ENCODE measurements at places on chromosomes 13 and 19.
A peak's percentile ranks its signal among the peaks of the same experiment; 100 is the strongest.

- no peak for DNase-seq
Observed at GRCh38 chr19:30169196-30169900, 202.8 kb upstream of the ZNF536 start.

DNA sequence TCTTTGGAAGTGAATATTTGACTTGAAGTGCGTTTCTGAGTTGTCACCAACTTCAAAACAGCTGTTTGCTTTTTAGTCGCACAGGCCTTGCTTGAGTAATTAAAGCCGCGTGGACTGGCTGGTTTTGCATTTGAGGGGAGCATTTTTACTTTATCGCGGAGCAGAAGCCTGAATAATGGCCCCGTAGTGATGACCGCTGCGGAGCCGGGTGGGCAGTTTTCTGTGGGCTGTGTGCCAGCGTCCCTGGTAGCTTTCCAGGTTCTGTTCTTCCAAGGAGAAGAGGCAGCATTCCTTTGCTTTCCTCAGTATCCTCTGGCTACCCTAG is 1.1 kb downstream of the NAA16 start:
- DNase-seq: peak; percentile 9

DNA sequence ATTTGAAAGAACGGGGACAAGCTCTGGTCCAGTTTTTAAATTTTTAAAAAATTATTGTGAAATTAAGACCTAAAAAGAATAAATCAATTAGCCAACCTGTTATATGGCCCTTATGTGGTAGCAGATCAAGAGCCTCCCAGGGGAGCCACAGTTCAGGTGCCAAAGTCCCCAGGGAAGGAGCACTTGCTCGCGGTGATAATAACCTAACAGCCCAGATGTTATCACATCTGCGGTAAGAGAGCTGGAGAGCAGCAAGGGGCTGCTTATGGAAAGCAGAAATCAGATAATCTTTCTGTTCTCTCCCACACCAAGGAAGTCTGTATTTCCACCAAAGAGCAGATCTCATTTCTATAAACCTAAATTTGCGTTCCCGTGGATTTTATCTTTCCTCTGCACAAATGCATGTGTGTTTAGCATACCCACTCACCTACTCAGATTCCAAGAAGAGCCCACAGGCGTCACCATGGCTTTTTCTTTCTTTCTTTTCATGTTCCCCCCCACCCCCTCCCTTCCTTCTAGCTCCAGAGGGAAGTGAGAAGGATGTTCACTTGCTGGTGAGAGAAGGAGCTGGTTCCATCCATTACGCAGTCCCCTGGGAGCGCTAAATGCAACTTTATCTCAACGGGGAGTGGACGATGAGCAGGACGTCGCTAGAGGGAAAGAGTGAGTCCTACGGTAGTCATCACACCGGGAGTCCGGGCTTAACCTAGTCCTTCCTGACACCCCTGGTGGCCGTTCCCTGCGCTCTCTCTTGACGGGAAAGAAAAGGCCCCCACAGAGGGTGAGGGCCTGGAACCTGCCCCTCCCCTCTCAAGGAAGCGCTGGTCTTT is 1.6 kb upstream of the POU4F1 start:
- no peak for DNase-seq

DNA sequence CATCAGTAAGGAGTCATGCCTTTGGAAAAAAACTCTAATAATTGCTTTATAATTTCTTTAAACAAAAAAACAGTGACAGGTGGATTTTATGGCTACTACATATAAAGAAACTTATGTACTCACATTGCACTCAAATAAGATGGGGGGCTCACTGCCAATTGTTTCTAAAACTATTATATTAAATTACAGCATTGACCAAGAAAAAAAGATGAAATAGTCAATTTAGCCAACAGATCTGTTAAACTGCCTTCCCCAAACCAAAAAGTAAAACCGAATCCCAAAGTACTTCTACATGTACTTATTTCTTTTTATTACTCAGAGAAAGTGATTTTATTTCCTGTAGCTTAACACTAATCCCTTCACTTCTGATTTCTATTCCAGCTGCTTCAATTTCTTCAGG is 716.8 kb upstream of the SLITRK5 start:
- DNase-seq: no peak

GRCh38 chr19:3605361-3605760 is 1.3 kb downstream of the TBXA2R start:
- no peak for DNase-seq

GRCh38 chr19:55479045-55479444 is 2.6 kb downstream of the ZNF628 start:
- DNase-seq: no peak

GRCh38 chr13:30622551-30622950 is 4.8 kb downstream of the USPL1 start:
- DNase-seq: no peak

DNA sequence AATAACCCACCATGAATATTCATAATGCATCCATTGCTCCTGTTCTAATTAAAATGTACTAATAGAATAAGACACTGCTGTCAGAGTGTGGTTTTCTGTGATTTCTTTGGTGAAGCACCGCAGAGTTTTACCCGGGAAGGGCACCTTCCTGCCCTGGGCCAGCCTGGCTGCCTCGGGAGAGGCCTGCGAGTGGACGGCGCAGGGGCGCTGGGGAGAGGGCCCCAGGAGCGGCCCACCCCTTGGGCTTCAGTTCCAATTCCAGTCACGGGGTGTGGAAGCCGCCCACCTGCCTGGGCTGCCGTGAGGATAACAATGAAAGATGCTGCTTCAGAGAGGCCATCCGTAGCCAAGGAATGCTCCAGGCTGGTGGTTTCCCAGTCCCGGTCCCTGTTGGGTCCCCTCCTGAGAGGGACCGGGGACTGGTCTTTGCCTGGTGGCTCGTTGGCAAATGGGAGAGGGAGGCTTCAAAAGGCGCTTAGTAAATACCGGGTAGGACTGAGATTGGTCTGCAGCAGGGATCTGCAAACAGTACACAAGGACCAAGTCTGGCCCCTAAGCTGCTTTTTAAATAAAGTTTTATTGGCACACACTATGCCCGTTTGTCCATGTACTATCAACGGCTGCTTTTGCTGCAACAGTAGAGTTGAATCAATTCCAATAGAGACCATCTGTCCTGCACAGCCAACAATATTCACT is 18.0 kb downstream of the TCF3 start:
- no peak for DNase-seq

DNA sequence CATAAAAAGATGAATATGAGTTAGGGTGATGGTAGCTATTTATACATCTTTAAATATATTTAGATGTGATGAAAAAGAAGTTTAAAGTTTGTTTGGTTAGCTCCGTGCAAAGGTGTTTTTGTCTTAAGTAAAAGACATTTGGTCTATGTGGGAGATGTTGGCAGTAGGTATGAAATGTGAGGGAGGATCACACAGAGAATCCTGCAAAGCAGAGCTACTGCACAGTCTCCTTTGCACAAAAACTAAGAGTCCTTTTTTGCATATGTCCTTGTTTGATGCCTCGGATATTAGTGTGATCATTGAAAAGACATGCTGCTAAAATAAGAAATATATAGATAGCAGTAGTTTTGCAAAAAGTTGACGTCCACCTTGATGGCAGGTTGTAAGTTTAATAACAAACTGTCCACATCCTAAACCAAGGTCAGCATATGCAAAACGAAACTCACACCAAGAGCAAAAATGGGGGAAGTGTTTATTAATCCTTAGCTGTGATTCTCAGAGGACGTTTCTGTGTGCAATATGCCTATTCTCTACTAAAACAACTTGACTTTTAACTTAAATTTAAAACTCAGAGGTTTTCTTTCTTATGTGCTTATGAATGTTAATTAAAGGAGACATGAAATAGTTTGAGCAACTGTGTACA is 870.1 kb downstream of the PCDH9 start:
- no peak for DNase-seq

GRCh38 chr19:16112778-16113177 is 1.1 kb downstream of the RAB8A start:
- DNase-seq: no peak

DNA sequence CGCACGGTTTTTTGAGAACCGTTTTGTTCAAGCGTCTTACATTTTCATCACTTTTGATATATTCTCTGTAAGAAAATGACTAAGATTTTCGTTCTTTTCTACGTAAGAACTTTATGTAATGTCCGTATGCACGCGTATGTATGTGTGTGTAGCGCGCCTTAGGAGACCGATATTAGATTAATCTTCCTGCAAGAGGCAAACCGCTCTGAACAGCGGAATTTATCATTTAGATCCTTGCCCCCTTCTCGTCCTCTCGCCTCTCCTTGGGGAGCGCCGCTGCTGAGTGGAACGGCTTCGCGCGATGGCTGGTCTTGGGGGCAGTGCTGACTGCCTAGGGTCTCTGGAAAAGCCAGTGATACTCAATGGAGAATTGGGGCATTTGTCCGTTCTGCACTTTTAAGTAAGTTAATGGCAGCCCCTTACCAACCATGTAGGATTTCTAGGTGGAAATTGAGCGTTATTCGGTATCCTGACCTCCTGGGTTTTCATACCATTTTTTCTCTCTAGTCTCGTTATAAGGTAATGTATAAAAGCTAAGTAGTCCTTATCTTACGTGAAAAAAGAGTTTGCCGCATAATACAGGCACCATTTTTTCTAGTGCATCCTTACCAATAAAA is 4.7 kb downstream of the MAB21L1 start:
- no peak for DNase-seq

DNA sequence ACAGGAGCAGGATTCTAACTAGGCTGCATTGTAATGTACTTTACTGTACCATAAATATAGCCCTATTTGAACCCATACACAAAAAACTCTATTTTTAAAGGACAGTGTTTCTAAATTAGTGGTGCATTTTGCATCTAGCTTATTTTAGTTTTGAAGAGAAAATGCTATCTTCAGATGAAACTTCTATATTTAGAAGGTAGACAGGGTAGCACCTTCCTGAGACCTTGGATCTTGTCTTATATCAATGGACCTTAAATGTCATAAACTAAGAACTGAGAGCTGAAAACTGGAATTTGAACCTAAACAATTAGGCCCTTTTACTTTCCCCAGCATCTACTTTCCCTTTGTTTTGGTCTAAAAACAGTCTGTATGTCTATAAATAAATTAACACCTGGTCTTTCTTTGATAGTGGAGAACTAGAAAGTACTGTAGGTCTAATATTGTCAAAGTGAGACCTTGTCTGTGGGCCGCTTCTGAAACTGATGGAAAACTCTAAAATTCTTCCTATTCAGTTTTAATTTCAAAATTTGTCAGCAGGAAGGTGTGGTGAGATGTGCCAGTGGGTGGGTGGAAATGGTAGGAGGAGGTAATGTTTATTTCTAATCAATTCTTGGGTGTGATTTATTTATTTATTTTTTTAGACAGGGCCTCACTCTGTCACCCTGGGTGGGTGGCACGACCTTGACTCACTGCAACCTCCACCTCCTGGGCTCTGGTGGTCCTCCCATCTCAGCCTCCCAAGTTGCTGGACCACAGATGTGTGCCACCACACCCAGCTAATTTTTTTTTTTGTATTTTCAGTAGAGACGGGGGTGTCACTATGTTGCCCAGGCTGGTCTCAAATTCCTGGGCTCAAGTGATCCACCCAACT is 10.1 kb downstream of the COG3 start:
- no peak for DNase-seq

DNA sequence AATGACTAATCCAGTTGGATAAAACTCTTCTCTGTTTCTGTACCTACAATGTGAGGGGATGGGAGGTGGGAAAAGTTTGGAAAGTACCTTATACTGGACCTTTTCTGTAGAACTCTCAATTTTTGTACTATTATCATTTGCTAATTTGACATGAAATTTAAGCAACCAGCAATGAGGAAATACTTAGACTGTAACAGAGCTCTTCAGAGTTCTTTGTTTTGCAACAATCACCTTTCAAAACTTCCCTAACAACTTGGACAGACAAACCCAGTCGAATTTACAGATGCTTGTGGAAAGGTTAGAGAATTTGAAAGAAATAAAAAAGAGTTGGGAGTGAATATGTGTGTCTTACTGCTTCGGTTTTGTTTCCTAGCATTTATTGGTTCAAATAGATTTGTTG is 16.8 kb downstream of the KBTBD7 start:
- no peak for DNase-seq

- DNase-seq: peak; percentile 32
Observed at GRCh38 chr19:51166846-51167490, 24.9 kb downstream of the SIGLEC7 start.

DNA sequence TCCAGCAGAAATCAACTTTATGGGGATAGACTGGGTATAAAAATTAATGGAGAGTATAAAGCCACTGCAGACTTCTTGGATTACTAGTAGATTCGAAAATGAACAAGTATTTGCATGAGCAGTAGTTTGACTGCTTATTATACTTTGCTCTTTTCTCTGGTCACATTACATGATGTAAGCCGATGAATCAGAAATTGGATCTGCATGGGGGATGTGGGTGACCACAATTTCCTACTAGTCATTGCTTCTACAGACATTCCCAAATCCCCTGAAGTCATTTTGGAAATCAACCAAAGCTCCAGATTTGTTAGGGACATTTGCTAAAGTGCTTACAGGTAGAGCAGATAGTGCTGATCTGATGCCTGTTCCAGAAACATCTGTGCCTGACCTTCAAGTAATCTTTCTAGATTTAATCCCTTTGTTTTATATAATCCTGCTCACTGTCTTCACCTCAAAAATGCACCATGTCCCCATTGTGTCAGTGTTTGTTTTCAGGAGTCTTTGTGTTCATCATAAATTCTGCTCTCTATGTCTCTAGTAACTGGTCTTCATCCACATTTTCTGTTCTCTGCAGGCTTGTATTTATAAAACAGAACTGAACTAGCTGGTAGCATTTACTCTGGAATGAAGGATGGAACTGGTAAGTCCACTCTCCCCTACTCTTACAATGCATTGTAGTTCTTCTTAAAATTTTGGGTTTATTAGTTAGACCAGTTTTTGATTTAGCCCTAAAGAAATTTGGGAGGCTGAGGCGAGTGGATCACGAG is 201.5 kb upstream of the CSNK1A1L start:
- DNase-seq: no peak

DNA sequence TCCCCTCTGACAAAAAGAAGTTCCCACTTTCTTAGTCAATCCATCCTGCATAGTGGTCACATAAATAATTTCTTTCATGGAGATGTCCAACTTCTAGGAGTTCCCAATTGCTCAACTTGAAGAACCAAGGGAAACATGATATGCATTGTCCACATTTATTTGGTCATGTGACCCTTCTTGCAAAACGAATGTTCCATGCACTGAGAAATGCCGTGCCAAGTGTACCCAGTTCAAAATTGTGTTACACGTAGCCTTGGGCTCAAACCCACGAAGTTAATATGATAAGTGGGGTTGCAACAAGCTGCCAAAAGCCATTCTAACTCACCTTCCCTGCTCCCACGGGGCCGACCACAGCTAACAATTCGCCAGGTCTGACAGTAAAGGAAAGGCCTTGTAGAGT is 113.1 kb downstream of the ABCC4 start:
- DNase-seq: no peak

- DNase-seq: no peak
Observed at GRCh38 chr13:94050686-94051085, 428.8 kb downstream of the DCT start.

GRCh38 chr19:49593233-49594113 is 2.5 kb downstream of the PRR12 start:
- peak; percentile 95 for DNase-seq

GRCh38 chr19:12983542-12984142 is 11.6 kb upstream of the NFIX start:
- peak; percentile 88 for DNase-seq

DNA sequence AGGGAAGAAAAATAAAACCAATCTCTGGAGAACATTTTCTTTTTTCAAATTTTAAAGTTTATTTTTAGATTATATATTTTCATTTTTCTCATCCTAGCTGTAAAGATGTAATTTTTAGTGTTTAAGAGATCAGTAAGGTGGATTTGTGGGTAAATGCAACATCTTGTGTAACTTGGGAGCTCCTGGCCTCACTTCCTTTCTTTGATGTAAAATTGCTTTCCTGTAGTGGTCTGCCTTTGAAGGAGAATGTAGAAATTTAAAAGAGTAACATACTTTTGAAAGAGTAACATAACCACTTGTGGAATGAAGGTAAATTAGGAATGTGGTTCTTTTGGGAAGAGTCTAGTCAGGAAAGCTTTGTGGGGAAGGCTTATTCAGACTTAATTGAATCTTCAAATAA is 95.7 kb upstream of the AKAP11 start:
- no peak for DNase-seq

Data from CD4-positive, alpha-beta T cell treated with Interleukin-17A for 4 hours (primary cell).